Activated naive CD4-positive, alpha-beta T cell treated with Interleukin-2 at 50 U/mL for 16 hours (primary cell): ENCODE measurements at places on chromosomes 16 and 17.

DNA sequence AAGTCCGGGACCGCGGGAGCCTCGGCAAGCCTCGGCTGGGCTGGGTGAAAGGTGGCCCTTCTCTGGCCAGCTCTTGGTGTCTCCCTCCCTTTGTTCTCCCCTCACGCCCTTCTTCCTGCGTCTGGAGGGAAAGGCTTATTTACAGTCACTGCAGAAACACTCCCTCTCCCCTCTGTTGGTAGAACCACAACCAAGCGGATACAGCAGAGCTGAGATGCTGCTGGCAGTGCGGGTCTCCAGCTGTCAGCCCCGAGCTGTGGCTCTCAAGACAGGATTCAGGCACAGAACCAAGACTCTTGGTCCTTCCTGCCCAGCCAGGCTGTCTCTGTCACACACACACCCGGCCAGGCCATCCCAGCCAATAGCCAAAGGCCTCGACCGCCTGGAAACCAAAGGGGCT lies 133.3 kb downstream of the ENGASE start:
- DNase-seq: no peak

DNA sequence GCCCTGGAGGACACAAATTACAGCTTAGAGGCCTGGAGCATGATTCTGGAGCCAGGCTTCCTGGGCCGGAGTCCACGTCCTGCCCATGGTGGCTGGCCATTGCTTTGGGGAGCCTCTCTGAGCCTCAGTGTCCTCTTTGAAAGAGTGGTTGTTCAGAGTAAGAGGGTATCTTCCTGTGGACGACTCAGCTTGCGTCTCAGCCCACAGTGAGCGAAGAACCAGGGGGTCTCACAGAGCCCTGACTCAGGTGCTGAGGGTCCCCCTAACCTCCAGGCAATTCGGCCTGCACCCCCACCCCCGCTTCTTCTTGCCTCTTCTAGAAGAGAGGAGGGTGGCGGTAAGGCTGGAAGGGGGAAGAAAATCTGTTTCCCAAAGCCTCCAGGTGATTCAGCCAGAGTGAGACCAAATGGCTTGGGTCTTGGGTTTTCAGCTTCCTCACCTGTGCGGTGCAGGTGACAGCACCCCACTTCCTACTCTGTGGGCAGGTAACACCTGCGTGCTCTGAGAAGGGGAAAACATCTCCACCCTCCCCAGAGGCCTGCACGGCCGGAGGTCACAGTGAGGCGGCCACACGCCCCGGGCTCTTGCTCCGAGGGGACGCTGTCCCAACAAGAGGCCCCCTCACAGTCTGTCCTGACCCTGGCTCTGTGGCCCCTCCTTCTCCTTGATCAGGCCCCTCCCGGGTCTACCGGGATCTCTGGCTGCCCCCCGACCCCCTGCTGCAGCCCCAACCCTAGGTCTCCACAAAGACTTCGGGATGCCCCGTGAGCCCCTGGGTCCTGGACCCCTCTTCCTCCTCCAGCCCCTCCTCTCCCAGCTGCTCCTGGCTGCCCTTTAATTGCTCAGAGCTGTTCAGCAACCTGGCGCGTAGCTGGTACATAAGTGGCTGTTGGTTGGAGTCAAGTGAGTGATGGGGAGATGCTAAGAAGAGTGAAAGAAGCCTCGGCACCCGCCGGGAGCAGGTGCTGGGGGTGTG lies 119.2 kb downstream of the METRNL start:
- DNase-seq: no peak

DNA sequence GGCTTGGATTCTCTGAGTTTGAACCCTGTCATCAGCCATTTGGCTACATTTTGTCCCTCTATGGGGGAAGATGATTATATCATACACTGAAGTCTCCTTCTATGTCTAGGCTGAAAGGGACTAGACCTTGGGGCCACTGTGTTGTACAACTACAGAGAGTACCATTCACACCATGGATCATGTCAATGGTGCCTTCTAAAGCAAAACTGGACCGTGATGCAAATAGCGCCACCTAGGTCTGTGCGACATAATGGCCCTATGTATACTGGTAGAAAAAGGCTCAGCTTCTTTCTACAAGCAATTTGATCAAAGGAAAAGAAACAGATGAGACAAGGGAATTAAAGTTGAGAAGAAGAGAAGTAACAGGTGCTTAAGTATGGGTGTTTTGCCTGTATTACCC lies 100.7 kb downstream of the LYRM1 start:
- peak; percentile 11 for DNase-seq

DNA sequence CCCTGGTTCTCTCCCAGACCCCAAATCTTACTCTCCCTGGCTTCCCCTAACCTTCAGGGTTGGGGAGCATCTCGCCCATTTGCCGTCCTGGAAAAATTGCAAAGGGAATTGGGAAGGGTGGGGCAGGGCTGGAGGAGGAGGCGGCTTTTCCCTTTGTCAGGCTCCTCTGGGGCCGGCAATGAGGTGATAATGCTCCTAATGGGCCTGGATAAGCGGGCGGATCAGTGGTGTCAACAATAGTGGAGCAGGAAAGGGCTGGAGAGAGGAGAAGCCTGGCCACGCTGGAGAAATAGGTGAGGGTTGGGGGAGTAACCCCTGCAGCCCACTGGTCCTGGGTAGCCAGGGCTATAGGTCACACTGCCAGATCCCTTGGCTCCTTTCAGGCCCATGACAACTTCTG lies 12.3 kb downstream of the SCN4A start:
- no peak for DNase-seq

- DNase-seq: no peak
These were observed 28.2 kb upstream of the CCL1 start for GRCh38 chr17:34391241-34391640.

GRCh38 chr16:79365702-79366101 lies 234.8 kb downstream of the MAF start:
- DNase-seq: no peak

- no peak for DNase-seq
These were observed 1.8 kb upstream of the NOTUM start for GRCh38 chr17:81962499-81963441.

DNA sequence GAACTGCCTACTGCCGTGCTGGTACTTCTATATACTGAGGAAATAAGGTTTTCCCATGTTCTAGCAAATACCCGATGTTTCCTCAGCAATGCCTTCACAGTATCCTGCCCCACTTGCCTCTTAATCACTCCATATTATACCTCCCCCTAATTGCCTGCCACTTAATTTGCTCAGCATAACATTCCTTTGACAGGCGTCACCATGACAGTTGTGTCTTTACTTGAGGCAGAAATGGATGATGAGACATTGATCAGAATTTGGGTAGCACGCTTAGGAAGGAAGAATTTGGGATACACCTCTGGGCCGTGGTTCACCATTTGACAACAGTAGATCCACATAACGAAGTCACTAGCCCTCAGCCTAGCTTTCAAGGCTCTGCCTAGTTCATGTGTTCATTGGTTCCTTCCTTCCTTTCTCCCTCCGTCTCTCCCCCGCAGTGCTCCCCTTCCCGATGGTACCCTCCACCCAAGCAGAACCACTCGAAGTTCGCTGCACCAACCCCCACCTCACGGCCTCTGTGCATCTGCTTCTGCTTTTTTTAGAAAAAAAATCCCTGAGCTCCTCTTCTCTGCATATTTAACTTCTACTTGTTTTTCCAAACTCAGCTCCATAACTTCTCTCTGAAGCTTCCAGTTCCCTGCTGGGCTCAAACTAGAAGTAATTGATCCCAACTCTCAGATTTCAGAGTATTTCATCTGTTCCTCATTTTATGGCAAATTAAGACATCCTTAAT lies 19.4 kb downstream of the IQCK start:
- no peak for DNase-seq

- DNase-seq: no peak
These were observed 37.1 kb downstream of the MRC2 start for GRCh38 chr17:62664336-62665120.

- no peak for DNase-seq
These were observed 165.9 kb downstream of the SDK2 start for GRCh38 chr17:73478334-73478733.

- DNase-seq: peak; percentile 8
These were observed 73.6 kb downstream of the WIPI1 start for GRCh38 chr17:68383443-68384321.

DNA sequence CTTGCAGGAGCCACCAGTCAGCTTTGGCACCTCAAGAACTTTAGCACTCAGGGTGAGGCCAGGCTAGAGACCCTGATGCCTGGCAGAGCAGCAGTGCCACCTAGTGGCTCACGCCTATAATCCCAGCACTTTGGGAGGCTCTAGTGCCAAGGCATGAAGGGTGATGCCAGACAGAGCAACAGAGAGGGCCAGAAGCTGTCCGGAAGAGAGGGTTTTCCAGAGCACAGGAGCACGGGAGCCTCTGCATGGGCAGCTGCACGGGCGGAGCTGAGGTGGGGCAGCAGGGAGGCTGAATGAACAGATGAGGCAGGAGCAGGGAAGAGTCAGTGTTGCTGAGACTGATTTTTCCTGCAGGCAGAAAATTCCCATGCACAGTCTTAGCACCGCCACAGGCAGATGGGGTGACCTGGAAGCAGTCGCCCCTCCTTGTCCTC lies 38.9 kb downstream of the MYH3 start:
- DNase-seq: peak; percentile 50

GRCh38 chr16:50681021-50681885 lies at the start of gene SNX20:
TSS of gene SNX20 (minus strand) at chr16:50681312. CDS start at chr16:50677526, 3,786 bp downstream.
- peak; percentile 66 for DNase-seq

GRCh38 chr16:87809150-87809902 lies 43.5 kb upstream of the KLHDC4 start:
- DNase-seq: no peak

DNA sequence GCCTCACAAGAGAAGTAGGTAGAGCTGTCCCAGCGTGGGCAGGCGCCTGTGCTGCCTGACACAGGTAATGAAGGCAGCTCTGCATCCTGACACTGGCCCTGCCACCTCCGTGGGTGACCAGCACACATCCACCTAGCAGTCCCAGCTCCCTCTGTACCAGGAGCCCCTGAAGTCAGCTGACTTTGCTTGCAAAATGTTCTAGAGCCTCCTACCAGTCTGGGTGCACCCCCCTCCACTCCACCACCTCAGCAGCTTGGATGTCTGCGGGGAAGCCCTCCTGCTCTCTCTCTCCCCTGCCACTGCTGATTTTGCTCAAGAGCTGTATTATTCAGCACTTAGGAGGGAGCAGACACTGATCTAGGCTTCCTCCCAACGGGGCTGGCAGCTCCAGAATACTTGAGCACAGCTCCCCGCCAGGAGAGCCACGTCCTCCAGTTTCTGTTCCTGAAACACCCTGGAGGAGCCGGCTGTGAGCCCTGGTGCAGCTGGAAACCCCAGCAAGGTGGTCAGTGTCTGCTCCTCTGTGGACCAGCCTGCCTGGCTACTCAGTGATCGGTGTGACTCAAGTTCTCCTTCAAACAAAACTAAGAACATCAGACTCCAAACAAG lies 1.0 kb downstream of the RNF166 start:
- DNase-seq: peak; percentile 25

- no peak for DNase-seq
These were observed 52.4 kb upstream of the MRPS23 start for GRCh38 chr17:57902117-57902799.

DNA sequence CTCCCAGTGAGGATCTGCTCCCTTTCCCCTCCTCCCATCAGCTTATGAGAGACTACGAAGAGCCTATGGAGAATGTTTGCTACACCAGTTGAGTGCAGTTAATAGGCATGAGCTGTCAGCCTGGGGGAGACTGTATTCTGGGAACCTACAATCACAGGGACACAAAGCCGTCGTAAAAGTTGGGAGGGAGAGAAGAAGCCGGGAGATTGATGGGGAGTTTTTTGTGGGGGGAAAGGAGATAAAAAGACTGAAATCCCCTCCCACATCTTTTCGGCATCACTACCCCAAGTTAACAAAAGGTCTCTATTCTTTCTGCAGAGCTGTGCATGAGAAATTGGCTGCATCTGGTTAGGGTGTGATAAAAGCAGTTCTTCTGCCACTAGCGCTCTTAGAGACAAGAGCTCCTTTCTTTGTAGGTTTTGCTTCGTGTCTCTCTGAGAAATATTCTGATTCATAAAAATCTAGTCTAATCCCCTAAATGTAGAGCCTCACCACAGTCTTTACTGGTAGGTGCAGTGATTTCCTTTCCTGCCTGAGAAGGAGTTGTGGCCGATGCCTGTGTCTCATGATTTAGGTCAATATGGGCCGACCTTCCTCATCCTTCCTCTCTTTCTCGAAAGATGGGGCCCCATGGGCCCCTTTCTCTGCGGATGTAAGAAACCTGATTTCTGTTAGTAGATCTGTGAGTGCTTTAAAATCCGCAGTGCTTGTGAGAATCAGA lies 77.4 kb downstream of the BPTF start:
- DNase-seq: no peak

DNA sequence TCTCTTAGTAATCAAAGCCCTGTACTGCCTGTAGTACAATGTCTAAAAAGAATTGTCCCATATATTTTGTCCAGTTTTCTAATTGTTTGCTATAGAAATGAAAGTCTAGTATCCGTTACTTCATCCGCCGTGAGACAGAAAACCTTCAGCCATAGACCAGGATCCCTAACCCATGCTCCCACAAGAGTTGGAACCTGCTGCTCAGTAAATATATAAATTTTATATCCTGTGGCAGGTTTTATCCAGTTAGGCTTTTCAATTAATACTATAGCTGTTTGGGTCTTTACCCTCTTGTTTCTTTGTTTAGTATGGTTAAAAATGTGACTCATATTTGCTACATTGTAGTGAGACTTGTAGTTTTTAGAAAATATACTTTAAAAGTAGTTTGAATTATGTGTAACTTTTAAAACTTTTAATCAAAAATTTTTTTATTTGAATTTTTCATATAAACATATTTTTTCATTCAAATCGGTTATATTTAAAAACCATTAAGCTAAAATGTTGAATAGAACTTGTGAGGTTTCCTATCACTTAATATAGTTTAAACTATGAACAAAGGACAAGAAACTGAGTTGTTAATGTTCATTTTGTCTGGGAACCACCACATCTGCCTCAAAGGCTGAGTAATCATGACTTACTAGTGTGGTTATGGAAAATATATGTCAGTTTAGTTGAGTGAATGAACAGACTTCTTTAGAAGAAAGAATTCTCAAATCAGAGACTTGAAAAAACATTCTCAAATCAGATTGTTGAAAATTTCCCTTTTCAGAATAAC lies 54.8 kb downstream of the VMP1 start:
- no peak for DNase-seq

DNA sequence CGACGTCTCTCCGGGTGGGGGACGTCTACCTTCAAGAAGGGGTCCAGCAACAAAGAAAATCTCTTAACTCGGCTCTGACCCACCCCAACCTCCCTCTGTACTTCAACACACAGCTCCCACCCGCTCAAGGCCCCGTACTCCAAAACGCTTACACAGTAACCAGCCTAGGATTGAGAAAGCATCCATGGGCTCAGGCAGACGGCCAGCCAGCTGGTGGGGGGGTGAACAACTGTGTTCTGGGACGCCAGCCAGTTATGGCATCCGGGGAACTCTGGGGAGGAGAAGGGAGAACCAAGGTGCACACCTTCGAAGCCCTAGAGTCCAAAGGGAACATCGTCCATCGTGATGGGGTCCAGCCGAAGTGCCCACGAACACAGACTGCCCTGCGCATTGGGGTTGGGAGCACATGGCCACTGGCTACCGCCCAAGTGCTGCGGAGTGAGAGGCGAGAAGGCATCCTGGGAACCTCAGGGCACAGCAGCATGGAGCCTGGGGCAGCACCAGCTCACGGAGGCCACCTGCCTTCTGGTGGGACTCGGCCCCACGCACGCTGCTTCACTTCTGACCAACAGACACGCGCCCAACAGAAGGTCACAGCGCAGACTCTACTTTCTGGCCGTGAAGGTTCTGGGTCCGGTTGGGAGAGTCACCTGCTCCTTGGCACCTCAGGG lies 14.3 kb downstream of the SLC16A3 start:
- DNase-seq: no peak

- no peak for DNase-seq
These were observed 572.1 kb upstream of the SALL1 start for GRCh38 chr16:51723036-51723724.

- DNase-seq: no peak
These were observed 44.6 kb downstream of the SOX8 start for GRCh38 chr16:1026057-1026783.
